Uterus (tissue), 4 donors: ENCODE measurements at places on chromosomes 7 and 10. TPM values are rescaled to one million over a fixed set of nuclear protein-coding genes. Genes with fewer than 3 reads are reported as not detected.
A peak's percentile ranks its signal among the peaks of the same experiment; 100 is the strongest.

DNA sequence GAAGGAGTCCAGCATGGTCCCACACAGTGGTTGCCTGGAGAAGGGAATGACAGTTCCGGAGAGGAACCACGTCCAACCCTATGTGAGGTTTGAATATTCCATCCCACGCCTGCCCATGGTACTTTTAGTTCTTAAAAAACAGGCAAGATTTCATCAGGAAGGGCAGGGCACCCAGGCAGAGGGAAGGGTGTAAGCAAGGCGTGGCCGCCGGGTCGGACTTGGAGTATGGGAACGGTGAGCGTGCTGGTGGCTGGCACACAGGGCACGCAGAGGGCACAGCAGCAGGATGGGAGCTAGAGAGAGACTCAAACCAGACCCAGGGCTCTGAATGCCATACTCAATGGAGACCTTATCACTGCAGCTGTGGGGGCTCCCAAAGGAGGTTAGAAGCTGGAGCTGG, 34.3 kb downstream of the FAM53B start:
- DNase-seq: no peak

DNA sequence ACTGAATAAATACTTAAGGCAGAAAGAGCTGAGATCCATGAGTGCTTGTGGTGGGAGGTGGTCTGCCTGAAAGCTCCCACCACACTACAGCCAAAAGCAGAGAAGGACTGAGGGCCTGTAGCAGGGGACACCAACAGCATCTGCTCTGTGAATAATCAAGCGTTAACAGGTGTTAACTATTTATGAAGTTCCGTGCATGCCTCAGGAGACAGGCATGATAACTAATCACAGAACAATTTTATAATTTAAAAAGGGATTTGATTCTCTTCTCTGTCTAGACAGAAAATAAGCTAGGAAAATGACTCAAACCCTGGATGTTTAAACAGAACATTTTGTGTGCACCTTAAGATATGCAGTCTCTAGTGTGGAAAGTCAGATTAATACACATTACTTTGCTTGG, 61.5 kb upstream of the GHITM start:
- no peak for DNase-seq

DNA sequence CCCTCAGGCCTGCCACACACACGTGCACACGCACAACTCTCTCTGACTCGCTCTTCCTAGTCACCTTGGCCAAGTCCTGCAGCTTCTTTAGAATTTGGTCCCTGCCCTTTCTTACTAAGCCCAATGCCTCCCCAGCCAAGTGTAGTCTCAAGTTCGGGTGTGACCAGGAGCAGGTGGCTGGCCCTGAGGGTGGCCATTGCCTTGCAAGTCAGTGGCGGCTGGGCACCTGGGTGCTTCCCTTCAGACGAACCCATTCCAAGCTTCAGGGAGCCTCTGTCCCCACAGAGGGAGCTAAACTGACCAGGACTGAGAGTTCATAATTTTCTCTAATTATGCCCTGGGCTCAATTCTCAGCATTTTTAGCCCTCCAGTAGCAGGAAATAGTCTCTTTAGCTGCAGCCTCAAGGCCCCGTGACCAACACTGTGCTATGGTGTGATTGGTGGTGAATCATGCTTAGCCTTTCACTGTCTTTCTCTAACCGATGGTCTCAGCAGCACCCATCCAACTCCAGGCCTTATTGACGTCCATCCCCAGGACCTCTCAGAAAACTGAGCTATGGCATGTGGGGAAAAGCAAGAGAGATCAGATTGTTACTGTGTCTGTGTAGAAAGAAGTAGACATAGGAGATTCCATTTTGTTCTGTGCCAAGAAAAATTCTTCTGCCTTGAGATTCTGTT, 34.7 kb upstream of the FXYD4 start:
- DNase-seq: no peak

DNA sequence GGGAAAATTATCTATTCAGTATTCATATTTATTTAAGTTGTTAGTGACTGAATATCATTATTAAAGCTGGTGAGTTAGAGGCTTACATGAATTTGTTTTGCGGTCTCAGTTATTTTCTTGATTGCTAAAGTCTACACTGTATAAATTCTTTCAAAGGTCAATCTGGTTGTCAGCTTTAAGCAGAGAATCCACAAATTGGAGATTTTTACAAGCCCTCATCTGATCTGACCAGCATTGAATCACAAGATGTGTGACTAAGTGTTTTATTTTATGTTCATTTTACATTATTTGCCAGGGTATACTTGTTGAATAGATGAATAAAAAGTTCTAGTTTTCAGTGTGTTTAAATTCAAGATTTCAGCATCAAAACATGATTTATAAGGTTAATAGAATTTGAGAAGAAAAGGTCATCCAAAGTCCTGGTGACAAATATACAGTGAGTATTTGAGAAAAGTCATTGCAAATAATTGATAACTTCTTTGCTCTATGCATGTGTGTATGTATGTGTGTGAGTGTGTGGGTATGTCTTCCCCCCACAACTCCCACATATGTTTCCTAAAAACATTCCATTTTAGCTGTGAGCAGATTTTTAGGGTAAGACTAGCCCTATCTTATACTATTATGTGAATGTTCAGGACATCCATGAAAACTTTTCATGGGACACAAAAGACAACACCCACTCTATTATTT, 4.4 kb downstream of the SEMA3A start:
- no peak for DNase-seq

Gene RASA4B
- total RNA-seq: 10.8 TPM

GRCh38 chr10:124614003-124614659, 130.0 kb downstream of the FAM53B start:
- DNase-seq: no peak

DNA sequence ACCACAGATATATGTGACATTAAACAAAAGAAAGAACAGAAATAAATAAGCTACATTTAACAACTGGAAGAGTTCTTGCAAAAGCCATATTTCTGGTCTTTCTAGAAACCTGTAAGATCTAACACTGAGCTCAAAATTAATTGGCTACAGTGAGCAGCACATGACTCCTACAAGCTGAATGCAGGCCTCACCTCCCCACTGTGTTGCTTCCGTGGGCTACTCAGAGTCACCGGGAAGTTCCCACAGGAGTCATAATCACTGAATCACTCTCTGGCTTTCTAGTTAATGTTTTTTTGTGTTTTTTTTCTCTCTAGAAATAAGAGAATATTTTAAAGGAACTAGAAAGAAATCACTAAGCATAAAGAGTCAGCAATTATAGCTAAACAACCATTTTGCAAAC, 10.2 kb upstream of the MRPS24 start:
- no peak for DNase-seq

DNA sequence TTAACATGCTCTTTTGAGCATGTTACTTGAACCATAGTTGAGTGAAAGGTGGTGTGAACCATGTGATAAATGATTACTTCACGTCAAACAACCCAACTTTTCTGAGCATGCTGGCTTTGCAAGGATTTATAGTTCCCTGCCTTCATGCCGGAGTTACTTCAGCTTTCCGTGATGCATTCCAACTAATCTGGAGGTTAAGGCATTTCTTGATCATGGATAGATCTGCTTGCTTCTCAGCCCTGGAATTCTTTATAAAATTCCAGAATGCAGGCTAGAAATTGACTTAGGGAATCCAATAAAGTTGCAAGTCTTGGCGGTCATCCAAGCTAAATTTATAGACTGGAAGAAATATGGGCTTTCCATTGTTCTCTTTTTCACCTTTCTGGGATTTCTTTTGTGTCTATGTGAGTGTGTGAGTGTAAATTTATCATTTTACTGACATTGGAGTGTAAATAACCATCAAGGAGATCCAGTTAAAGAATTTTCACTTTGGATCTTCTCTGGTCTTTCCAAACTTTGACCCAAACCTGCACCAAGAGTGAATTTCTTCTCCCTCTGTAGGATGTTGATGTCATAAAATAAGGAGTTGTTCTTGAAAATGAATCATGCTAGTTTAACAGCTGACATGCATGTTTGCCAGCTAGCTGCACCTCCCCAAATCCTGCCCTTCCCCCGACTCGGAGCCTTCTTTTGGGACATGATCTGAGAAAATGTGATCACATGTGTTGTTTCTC, 289.0 kb downstream of the TWIST1 start:
- DNase-seq: no peak

Gene CTAGE8
- total RNA-seq: not detected

DNA sequence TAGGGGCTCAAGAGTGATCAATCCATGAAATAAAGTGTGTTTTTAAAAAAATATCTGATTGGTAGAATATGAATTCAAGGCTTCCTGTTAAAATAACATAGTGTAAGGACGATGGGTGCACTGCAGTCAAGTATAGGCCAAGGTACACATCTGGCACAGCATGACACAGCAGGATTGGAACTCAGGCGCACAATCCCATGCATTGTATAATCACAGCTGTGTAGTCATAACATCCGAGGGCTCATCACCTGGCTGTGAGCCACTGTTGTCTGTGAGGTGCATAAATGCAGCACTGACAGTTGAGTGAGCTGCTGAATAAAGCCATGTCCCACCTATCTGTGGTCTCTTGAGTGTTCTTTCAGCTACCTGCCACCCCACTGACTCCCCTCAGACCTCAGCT, 142.3 kb upstream of the HPS1 start:
- DNase-seq: no peak

DNA sequence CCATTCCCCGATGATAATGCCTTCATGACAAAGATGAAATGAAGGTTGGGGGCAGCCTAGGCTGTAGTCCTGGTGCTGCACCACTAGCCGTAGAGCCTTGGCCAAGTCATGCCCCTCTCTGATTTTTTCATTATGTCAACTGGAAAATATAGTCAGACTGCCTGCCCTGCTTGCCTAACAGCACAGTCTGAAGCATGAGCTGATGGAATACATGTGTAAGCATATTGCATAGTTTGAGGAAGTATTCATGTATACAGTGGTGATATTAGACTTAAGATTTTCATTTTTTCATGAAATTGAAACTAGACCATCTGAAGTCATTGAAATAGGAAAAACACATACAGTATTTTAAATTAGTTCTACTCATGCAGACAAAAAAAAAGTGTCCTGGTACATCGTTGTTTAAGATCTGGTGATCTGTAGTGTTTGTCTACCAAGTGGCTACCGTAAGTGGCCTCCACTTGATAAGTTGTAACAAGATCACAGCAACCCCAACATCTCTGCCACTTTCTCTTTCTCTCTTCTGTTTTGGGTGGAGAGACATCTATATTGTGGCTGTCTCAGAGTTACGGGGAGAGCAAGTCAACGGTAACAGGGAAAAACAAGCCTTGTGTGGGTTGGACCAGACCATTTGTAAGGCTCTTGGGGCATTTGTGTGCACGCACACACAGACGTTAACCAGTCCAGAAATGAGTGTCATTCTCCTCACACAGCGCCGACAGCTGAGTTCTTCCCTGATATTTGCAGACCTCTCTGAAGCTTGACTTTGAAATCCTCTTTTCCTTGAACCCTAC, 716.6 kb upstream of the GALNT17 start:
- DNase-seq: no peak

DNA sequence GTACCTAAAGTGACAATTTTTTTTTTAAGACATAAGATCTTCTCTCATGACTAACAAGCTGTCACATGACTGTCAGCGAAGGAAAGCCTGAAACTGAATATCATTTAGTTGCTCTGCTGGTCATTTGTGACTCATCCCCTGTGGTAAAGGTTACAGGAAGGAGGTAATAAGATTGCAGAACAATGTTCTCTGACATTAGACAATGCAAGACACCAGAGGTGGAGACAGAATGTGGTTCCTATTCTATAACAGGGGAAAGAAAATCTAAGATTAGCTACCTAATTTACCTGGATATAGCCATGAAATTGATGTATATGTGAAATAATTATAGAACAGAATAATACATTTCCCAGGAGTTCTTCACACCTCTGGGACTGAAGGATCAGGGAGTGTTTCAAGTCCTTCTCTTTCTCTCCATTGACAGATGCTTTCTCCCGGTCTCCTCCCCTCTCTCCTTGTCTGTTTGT, 47.7 kb downstream of the LRGUK start:
- DNase-seq: no peak

- DNase-seq: no peak
These were observed 335.3 kb downstream of the NRG3 start for GRCh38 chr10:82210331-82210730.

GRCh38 chr10:98394851-98395440, 20.0 kb downstream of the PYROXD2 start:
- DNase-seq: no peak

Gene HOXA4
- 0.26 TPM for total RNA-seq

DNA sequence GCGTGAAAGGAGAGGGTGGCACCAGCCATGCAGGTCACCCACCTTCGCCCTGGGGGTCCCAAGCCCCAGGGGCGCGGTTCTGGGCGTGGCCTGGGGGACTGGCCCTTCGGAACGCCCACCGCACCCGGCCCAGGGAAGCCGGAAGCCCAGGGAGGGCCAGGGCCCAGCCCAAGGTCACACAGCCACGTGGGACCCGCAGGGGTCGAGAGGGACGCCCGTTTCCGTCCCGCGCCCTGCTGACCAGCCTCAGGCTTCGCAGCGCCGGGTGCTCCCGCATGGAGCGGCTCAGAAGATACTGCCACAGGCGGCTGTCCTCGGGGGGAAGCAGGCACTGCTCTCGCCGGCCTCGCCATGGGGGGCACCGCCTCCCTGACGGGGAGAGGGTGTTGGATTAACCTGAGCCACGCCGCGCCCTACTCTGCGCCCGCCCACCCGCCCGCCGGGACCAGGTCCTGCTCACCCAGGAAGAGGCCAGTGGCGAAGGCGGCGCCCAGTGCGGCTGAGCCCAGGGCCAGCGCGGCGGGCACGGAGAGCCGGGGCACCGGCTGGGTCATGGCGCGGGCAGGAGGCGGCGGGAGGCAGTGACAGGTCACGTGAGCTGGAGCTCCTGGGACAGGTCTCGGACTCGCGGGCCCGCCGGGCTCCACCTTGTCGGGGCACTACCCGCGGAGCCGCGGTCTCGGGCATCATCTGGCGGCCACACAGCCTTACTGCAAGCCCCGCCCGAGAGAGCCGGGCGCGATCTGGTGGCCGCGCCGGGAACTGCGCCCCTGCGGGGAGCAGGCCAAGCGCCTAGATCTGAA, at the start of gene COMTD1:
COMTD1 (minus strand) TSS at position 583 of the 803 bp plus-strand sequence; CDS start at position 554, 29 bp downstream.
- DNase-seq: peak; percentile 91

- no peak for DNase-seq
These were observed 25.0 kb downstream of the RTKN2 start for GRCh38 chr10:62243647-62243997.

GRCh38 chr10:5813091-5813340, 218 bp downstream of the GDI2 start:
- DNase-seq: no peak

DNA sequence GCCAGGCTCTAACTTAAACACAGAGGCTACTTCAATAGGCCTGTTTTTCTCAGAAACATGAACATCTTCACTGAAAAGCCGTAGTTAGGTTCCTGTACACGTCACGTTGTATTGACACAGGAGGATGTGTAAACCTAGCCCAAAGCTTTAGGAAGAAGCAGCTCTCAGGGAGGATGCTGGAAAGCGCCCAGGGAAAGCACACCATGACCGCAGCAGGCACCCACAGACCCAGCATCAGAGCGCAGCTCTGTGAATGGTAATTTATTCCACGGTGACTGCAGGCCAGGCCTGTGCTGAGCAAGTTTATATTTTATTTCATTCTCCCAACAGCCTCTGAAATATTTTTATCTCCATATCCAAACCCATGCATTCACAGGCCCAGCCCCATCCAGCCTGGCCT, 51.1 kb downstream of the ASB13 start:
- no peak for DNase-seq

- DNase-seq: no peak
These were observed 13.3 kb upstream of the MIOS start for GRCh38 chr7:7553386-7553785.
